ENCODE measurements at places on chromosomes 6 and 20.

DNA sequence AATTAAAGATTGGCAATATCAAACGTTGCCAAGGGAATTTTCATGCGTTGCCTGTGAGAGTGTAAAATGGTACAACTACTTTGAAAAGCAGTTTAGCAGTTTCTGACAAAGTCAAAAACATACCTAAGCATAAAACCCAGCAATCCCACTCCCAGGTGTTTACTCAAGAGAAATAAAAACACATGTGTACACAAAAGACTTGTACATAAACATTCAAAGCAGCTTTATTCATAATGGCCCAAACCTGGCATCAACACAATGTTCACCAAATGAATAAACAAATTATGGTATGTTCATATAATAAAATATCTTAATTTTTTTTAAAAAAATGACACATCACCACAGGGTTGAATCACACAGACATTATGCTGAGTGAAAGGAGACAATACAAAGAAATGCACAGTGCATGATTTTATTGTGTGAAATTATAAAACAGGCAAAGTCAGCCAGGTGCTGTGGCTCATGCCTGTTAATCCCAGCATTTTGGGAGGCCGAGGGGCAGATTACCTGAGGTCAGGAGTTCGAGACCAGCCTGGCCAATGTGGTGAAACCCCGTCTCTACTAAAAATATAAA lies 240.4 kb upstream of the MARCKS start:
- DNase-seq, result no peak

- DNase-seq, result no peak
Observed at GRCh38 chr20:50848341-50848808, 53.5 kb downstream of the BCAS4 start.

GRCh38 chr6:48449002-48449401 lies 338.0 kb upstream of the PTCHD4 start:
- no peak for DNase-seq

GRCh38 chr20:13996265-13996664 lies 949 bp downstream of the MACROD2 start:
- DNase-seq, result no peak

DNA sequence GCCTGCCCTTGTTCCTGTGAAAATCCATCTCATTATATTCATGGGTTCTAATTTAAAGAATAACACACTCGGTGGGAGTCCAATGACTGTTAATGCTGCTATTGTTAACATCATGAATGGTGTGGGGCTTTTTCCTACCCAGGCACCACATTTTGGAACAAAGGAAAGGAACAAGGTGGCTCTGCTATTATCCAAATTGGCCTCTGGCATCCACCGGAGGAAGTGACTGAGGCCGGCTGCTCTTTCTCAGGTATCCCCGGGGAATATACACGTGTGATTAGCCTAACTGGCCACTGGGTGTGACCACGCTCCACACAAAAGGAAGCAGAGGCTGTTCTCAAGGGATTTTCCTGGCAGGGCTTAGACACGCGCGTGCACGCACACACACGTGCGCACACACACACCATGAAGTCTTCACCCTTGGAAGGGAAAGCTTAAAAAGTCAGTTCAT lies 601.2 kb upstream of the ARID1B start:
- no peak for DNase-seq

- no peak for DNase-seq
Observed at GRCh38 chr6:137921823-137922222, 54.8 kb downstream of the TNFAIP3 start.

- no peak for DNase-seq
Observed at GRCh38 chr6:116278481-116278829, 1.3 kb downstream of the TSPYL1 start.

GRCh38 chr6:30122515-30122914 lies 9.6 kb upstream of the TRIM31 start:
- DNase-seq, result no peak

DNA sequence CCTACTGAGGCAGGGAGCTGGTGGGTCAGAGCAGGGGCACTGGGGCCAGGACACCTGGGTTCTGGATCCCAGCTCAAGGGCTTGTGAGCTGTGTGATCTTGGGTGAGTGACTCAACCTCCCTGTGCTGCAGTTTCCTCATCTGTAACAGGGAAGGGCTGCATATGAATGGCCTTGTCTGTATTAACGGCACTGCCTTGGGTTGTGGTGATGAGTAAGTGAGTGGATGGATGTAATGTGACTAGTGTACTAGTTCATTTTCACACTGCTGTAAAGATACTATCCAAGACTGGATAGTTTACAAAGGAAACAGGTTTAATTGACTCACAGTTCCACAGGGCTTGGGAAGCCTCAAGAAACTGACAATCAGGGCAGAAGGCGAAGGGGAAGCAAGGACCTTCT lies 233.5 kb downstream of the TAF4 start:
- DNase-seq, result no peak

Measured in stimulated activated CD4-positive, alpha-beta T cell treated with anti-CD3 and anti-CD28 coated beads, Interleukin-4, amount 100 ng/mL, for 24 hours (primary cell).